Omental fat pad (tissue), 4 donors: ENCODE measurements at places on chromosomes 11 and 22. TPM values are rescaled to one million over a fixed set of nuclear protein-coding genes. Genes with fewer than 3 reads are reported as not detected.

ZDHHC13 gene
- 12.5 TPM for total RNA-seq

CCDC87 gene
- total RNA-seq: 0.19 TPM

DKK3 gene
- total RNA-seq: 25.1 TPM

PATE2 gene
- not detected for total RNA-seq

MAPK8IP1 gene
- 3.3 TPM for total RNA-seq

NCAM1 gene
- 10.6 TPM for total RNA-seq

OR51I1 gene
- not detected for total RNA-seq

PHOX2A gene
- total RNA-seq: not detected

KDELR3 gene
- 11.5 TPM for total RNA-seq

TRIM51 gene
- total RNA-seq: not detected

RAG1 gene
- total RNA-seq: 0.44 TPM

KDM4E gene
- not detected for total RNA-seq

RAPSN gene
- total RNA-seq: not detected

CLCF1 gene
- 4.1 TPM for total RNA-seq

OR8G1 gene
- not detected for total RNA-seq

TRIM49 gene
- not detected for total RNA-seq

CLMP gene
- 89.7 TPM for total RNA-seq

OR8B2 gene
- total RNA-seq: not detected

FAM227A gene
- total RNA-seq: 0.84 TPM

SLC5A12 gene
- not detected for total RNA-seq

SCGB2A2 gene
- total RNA-seq: not detected
